Vagina (tissue), 2 donors: ENCODE measurements at places on chromosomes 7 and 10. TPM values are rescaled to one million over a fixed set of nuclear protein-coding genes. Genes with fewer than 3 reads are reported as not detected.

SYT15B gene
- total RNA-seq = 17.9 TPM

CYTH3 gene
- total RNA-seq = 29.5 TPM

MTPN gene
- total RNA-seq = 55.7 TPM

FAM171A1 gene
- total RNA-seq = 8.6 TPM

PPP1R17 gene
- total RNA-seq = not detected

IFIT3 gene
- total RNA-seq = 6.1 TPM

ANXA8 gene
- 135 TPM for total RNA-seq

GSTO2 gene
- total RNA-seq = 13.8 TPM

PWWP2B gene
- total RNA-seq = 14.7 TPM

FAM25A gene
- 40.0 TPM for total RNA-seq

FEZF1 gene
- not detected for total RNA-seq

SEC31B gene
- 6.4 TPM for total RNA-seq

STEAP1 gene
- 24.3 TPM for total RNA-seq

ASZ1 gene
- not detected for total RNA-seq

GPER1 gene
- total RNA-seq = 8.3 TPM

UCN3 gene
- not detected for total RNA-seq

TMEM26 gene
- 0.25 TPM for total RNA-seq

NCF1 gene
- total RNA-seq = not detected

PDGFA gene
- 31.2 TPM for total RNA-seq

TIMM23 gene
- 47.6 TPM for total RNA-seq

ING3 gene
- total RNA-seq = 14.0 TPM

WAC gene
- total RNA-seq = 112 TPM

RHEB gene
- 74.2 TPM for total RNA-seq

LBX1 gene
- total RNA-seq = not detected

ARHGEF35 gene
- 8.3 TPM for total RNA-seq

SMO gene
- 22.1 TPM for total RNA-seq

HOXA6 gene
- 1.7 TPM for total RNA-seq

MSS51 gene
- total RNA-seq = 1.5 TPM

AKR1D1 gene
- not detected for total RNA-seq

SLC26A5 gene
- not detected for total RNA-seq
